Activated CD4-positive, alpha-beta T cell treated with anti-CD3 and anti-CD28 coated beads for 24 hours (primary cell): ENCODE measurements at places on chromosomes 5 and 9.

DNA sequence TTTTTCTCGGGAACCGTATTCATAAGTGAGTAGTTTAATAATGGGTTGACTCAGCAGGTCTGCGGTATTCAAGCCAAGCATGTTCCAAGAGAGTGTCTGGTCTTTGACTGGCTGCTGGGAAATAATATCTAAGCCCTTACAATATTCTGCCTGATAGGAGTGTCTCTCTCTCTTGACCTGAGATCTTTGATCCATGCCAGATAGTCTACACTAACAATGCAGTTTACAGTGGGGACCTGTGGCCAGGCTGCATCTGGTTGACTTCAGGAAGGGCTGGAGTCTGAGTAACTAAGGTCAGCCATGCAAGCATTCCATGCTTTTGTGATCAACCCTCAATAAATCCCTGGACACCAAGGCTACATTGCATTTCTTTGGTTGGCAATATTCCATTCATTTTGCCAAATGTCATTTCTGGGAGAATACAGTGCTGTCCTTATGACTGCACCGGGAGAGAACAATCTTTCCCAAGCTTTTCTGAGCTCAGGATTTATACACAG lies 195.5 kb downstream of the SEMA5A start:
- DNase-seq = no peak

GRCh38 chr9:92278110-92278509 lies 15.4 kb downstream of the IARS1 start:
- no peak for DNase-seq

- no peak for DNase-seq
These were observed 17.6 kb upstream of the TARS1 start for GRCh38 chr5:33423018-33423630.

DNA sequence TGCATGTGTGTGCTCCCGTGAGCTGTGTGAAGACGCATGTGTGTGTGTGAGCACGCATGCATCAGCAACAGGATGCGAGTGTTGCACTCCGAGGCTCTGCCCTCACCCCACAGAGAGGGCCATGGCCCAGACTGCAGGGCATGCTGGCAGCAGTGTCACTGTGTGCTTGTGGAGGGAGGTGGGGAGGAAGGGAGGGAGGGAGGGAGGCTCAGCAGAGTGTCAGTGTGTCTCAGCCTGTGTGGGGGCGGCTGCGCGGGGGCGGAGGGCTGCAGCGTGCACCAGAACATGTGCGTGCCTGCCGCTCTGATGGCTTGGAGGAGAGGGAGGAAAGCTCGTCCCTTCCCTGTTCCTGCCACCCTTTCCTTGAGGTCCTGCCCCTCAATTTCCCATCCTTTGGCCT lies 5.3 kb downstream of the CAMK2A start:
- no peak for DNase-seq

DNA sequence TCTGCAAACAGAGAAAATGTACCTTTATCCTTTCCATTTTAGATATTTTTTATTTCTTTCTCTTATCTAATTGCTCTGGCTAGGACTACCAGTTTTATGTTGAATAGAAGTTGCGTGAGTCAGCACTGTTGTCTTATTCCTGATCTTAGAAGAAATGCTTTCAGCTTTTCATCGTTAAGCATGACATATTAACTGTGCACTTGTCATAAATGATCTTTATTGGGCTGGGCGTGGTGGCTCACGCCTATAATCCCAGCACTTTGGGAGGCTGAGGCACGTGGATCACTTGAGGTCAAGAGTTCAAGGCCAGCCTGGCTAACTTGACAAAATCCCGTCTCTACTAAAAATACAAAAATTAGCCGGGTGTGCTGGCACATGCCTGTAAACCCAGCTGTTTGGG lies 8.2 kb upstream of the ECM2 start:
- no peak for DNase-seq

- DNase-seq = no peak
These were observed 83.1 kb downstream of the HINT1 start for GRCh38 chr5:131081913-131082488.

- no peak for DNase-seq
These were observed 9.9 kb upstream of the SHOC1 start for GRCh38 chr9:111804636-111805035.

GRCh38 chr5:32239385-32239784 lies 65.3 kb upstream of the GOLPH3 start:
- DNase-seq = no peak

- no peak for DNase-seq
These were observed 8.4 kb upstream of the TNC start for GRCh38 chr9:115126404-115126803.

- DNase-seq = no peak
These were observed 26.9 kb upstream of the PCA3 start for GRCh38 chr9:76737154-76737902.

DNA sequence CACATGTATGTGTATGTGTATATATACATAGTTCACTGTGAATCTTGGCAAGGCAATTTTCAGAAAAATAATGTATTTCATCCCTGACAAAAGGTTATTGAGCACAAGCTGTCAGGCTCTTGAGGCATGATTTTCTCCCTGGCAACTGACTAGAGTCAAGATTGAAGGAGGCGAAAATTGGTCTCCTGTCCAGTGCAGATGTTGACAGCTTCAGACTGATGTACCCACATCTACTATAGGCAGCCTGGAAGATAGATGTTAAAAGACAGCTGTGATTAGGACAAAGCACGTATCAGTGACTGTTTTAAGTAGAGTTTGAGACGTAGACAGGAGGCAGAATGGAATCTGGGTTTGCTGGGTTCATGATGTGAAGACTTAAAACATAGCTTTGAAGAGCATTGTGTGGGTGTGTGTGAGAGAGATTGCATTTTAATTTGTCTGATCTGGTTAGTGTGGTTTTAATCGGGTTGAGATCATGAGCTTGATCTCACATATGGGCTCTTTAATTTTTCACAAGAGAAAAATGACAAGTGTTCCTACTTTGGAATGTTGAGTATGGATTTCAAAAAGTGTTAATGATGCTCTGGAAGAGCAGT lies 39.1 kb downstream of the CTNNA1 start:
- DNase-seq = no peak

DNA sequence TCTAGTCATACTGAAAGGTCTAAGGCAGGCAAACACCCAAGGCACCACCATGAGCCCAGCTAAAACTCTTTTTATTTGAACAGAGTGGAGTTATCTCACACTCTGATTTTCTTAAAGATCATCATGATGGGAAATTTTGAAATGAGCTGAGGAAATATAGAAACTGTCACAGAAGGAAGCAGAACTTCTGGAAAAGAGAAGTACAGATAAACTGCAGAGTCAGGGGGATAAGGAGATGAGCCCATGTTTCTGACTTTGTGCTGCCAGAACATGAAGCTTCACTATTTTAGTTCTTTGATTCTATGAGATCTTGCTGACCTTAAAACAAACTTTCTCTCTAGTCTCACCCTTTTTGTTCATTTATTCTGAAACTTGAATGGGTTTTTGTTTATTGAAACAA lies 406.5 kb upstream of the EDIL3 start:
- no peak for DNase-seq

DNA sequence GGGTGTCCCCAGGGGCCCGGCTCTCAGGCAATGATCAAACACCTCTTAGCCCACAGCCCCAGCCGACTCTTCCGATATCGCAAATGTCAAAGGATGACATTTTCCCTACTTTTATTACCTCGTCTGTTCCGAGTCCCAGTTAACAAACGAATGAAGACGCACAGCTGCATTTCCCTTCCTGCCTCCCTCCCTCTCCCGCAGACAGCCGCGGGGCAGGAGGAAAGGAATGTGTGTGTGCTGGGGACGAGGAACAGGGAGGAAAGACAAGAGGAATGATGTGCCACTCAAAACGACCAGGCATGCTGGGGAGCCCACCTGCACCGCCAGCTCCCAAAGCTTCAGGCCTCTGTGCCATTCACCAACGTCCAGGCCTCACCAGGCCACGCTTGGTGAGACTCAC lies 125.9 kb upstream of the SARDH start:
- DNase-seq = no peak

GRCh38 chr5:134110382-134110781 lies 4.1 kb upstream of the TCF7 start:
- no peak for DNase-seq

- no peak for DNase-seq
These were observed 41.9 kb upstream of the ZNF354A start for GRCh38 chr5:178772351-178772750.

DNA sequence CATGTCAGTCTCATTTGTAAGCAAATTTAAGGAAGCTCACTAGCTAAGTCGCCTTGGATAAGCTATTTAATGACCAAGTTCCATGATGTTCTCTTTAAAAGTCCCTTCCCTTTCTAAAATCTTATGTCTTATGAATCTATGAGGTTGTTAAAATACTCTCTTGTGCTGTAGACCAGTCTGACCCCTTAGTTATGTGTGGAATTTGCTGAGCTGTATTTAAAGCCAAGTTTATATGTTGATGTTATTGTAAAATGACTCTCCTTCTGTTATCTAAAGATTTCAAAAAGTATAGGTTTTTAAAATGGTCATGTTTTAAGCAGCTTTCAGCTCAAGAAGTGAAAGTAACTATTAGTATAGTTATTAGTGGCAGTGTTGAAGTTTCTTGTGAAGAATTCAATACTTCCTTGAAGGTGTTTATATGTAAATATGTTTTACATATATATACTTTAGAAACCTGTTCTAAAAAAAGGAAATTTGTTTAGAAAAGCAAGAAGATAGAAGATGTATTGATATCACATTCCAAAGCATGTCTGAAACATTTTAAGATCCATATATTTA lies 92.2 kb downstream of the CDC42SE2 start:
- DNase-seq = no peak

- no peak for DNase-seq
These were observed 45.2 kb downstream of the ADRA1B start for GRCh38 chr5:159961176-159962160.

DNA sequence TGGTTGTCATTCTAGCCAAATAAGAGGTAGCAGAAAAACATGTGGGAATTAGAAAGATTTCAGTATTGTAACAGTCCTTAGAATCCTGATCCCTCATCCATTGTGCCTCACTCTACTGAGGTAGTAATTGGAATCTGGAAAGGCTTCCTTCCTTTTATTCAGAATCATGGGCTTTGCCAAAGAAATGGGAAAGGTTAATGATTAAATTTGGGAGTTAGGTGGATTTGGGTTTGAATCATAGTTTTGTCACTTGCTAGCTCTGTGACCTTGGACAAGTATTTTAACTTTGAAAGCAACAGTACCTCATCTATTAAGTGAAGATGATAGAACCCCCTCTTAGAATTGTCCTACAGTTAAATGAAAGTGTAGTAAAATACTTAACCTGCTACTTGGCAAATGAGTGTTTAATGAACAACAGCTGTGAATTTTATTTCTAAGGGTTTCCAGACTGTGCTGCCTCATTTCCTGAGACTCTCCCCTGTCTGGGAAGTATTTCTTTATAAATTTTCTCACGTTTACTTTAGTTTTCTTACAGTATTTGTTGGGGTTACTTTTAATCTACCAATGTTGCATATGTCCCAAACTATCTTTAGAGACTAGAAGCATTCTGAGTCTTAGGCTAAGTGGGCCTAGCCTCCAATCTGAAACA lies 11.7 kb downstream of the SPDL1 start:
- DNase-seq = no peak

DNA sequence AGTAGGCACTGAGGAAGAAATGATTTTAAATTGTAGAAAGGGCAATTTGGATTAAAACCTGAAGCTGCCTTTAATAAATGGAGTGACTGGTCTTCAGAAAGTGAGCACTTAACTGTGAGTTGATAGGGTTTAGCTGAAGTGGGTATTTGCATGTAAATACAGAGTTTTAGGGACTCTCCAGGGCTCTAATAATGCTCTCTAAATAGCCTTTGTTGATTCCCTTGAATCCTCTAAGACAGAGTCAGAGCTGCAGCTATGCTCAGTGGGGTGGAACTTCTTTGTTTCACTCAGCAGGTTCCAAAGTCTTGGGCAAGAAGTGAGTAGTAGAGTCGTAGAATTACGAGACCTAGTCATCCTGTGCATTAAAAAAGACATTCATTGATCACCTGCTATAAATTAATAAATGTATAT lies 21.4 kb downstream of the GLRA1 start:
- no peak for DNase-seq

- DNase-seq = no peak
These were observed 97.1 kb upstream of the CDH6 start for GRCh38 chr5:31096238-31096865.

- DNase-seq = no peak
These were observed 91.4 kb downstream of the CACNA1B start for GRCh38 chr9:137969008-137969407.

GRCh38 chr5:111422747-111423720 lies 89.3 kb downstream of the STARD4 start:
- DNase-seq = no peak

DNA sequence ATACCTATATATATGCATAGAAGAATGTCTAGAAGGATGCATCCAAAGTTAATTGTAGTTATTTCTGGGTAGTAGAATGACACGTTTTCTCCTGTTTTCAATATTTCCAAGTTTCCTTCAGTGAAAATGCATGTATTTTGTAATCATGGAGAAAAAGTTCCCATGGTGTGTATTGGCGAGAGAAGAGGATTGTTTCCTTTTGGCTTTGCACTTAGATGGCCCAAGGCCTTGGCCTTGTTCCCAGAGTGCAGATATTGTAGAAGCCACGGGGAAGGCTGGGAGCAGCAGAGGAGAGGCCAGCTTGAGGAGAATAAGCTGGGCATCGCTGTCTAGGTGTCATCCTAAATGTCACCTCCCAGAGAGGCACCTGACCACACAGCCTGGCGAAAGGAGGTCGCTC lies 44.0 kb downstream of the IRF1 start:
- no peak for DNase-seq

DNA sequence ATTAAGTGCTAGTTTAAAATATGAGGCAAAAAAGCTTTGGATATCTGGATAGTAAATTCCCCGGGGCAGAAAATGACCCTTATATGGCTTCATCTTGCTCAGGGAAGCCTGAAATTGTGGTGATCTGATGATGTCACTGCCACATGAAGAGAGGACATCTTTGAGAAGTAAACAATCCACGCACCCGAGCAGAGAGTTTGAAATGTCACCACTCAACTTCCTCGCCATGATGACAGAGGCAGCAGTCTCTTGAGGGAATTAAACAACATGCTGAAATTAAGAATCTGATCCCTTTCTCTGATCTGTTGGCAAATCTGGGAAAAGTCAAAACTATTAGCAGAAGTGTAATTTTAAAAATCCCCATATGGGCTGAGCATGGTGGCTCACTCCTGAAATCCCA lies 110.0 kb downstream of the TLE1 start:
- DNase-seq = no peak

GRCh38 chr5:140605879-140606278 lies 27.1 kb downstream of the CD14 start:
- no peak for DNase-seq

GRCh38 chr5:153222936-153223335 lies 267.5 kb upstream of the GRIA1 start:
- no peak for DNase-seq

DNA sequence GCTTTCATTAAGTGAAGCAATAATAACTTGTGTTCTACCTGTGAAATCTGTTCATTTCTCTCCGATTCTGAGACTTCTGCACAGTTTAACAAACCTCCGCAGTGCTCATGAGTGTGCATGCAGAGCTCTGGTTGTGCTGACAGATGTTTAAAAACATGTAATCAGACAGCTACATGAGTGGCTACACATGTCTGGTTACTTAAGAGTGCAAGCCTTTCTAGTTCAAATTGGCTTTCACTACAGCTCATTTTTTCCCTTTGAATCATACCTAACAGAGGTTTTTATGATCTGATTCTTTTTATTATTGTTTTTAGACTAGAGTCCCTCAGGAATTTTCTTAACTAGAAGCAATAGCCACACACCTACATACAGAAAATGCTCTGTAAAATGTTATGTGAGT lies 310.2 kb downstream of the ARRDC3 start:
- DNase-seq = no peak

- no peak for DNase-seq
These were observed 277.4 kb downstream of the AOPEP start for GRCh38 chr9:95003689-95004410.
